ENCODE measurements at places on chromosomes 1 and 21.

GRCh38 chr1:9369964-9370788, 77.5 kb downstream of the SPSB1 start:
- no peak for DNase-seq

DNA sequence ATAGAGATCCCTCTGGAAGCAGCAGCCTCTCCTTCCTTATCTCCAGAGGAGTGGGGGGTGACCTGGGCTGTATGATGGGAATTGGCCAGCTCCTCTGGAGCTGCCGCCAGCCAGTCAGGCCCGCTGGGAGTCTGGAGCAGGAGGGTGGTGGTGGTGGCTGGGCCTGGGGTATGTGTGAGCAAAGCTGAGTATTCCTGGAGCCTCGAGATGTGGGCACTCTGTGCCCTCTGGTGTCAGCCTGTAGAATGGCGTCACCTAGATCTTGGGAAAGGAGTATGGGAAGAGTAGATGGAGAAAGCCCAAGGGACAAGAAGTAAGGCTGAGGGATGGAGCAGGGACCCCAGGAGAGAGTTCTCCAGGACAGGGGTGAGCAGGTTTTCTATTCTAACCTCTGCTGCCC, 16.0 kb downstream of the VANGL2 start:
- DNase-seq: no peak

- DNase-seq: no peak
These were observed 410.1 kb downstream of the BRINP3 start for GRCh38 chr1:190067592-190067991.

DNA sequence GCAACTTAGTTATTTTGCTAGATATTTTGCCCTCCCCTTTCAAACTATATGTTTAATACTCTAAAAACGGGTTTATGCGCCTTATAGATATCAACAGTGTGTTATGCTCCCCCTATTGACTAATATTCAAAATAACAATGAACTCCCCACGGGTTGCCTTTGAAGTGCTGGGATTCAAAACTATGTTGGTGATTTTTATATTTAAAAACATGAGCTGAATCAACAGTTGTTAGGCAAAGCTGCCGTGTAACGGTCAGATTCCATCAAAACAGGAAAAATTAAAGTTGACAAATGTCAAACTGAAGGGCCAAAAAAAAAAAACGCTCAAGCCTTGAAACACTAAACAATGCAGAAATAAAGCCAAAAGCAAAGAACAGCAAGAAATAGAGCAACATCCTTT, 2.5 kb downstream of the TGFBR3 start:
- DNase-seq: no peak

GRCh38 chr1:160776178-160776577, 19.8 kb upstream of the LY9 start:
- DNase-seq: no peak

DNA sequence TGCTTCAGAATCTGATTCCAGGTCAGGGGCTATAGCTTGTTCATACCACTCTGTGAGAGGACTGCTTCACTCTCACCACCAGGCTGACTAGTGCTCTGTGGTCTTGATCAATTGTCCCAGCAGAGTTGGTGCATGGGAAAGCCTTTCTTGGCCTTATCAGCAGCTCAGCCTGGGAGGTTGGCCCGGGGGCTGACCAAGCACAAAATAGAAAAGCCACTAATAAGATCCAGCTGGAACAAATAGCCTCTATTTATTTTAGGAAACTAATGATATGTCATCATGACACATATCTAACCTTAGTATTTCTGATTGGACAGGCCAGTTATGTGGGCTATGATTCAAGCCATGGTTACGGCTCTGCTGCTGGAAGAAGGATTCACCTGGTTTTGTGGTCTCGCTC, 134.2 kb downstream of the GDAP2 start:
- DNase-seq: no peak

DNA sequence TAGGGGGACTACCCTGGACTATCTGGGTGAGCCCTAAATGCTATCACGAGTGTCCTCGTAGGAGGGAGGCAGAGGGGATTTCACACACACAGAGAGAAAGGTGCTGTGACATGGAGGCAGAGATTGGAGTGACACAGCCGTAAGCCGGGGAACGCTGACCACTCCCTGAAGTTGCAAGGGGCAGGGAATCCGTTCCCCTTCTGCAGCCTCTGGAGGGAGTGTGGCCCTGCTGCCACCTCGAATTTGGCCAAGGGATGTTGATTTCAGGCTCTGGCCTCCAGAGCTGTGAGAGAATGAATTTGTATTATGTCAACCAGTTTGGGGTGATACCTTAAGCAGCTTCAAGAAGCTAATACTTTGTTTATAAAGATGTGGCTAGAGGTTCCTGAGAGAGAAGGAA, 137.7 kb downstream of the ACTL8 start:
- no peak for DNase-seq

DNA sequence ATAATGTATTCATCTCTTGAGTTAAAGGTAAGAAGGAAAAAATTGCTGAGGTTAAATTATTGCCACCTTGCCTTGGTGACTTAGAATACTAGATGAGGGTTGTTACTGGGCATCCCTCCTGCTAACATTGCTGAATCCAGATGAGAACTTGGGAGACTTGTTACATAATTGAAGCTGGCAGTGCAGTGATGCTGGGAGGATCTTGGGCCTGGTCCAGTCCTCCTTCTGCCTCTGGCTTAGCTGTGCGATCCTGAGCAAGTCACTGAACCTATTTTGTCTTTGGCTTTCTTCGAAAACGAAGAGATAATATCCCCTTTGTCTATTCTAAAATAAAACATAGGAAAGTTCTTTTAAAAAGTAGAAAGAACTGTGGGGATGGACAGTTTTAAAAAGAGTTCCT, 244.9 kb upstream of the NRIP1 start:
- DNase-seq: no peak

GRCh38 chr21:14452727-14453241, 69.8 kb upstream of the HSPA13 start:
- no peak for DNase-seq

DNA sequence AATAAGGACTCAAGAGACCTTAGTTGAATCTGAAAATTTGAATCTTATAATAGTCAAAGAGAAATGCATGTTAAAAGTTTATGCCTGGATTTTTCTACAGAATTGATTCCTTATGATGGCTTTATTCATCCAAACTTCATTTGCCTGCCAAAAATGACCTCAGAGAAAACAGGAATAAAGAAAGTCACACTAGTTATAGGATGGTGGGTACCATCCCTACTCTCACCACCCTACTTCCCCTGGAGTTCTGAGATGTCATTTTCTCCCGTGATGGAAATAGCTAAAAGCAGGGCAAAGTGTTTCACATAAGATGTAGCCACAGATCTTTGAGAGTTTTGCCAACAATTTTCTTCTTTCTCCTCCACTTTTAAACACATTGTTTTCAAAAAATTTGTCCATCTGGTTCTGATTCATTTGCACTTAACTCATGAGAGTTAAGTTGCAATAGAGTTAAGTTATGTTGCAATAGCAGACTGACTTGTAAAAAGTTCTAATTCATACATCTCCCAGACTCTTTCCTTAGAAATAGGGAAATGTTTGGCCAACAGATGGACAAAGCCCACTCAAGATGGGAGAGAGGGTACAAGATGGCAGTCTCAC, 384.6 kb downstream of the PLPP3 start:
- no peak for DNase-seq

GRCh38 chr1:112882271-112882744, 73.7 kb downstream of the SLC16A1 start:
- DNase-seq: no peak

- no peak for DNase-seq
These were observed 15.0 kb downstream of the TNFRSF25 start for GRCh38 chr1:6450943-6451373.

DNA sequence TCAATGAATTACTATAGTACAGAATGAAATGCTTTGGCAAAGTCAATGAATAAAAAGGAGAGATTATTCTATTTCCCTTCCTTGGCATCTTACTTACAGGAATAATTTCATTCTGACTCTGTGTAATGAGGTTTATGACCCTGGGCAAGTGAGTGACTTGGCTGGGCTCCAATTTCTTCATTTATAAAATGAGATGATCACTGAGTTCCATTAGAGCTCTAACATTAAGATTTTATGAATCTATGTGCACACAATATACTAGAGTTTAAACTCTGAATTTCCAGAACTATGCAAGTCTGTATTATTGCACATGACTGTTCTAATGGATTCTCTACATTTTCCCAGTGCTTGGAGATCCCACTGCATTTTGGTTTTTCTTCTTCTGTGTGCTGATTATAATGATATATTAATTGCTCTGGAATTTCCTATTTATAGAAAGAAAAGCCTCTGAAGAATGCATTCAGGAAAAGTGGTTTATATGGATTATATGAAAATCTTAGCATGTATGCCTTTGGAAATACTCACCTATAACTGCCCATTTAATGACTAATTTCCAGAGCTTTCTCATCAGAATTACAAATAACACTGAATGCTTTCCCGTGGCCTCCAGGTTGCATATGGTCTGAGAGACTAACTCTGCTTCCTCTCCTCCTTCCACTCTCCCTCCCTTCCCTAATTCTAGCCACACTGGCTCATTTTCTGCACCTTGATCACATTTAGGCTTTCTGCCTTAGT, 97.4 kb upstream of the CHRM3 start:
- DNase-seq: no peak

- no peak for DNase-seq
These were observed 5.5 kb downstream of the TRAPPC10 start for GRCh38 chr21:44017601-44018000.

- no peak for DNase-seq
These were observed 11.8 kb downstream of the NOS1AP start for GRCh38 chr1:162081316-162081715.

- DNase-seq: no peak
These were observed 39.0 kb downstream of the SLC44A3 start for GRCh38 chr1:94859174-94859573.

GRCh38 chr1:186303911-186304310, 71.1 kb downstream of the TPR start:
- DNase-seq: no peak

- no peak for DNase-seq
These were observed 6.1 kb downstream of the AK2 start for GRCh38 chr1:33030575-33030974.

DNA sequence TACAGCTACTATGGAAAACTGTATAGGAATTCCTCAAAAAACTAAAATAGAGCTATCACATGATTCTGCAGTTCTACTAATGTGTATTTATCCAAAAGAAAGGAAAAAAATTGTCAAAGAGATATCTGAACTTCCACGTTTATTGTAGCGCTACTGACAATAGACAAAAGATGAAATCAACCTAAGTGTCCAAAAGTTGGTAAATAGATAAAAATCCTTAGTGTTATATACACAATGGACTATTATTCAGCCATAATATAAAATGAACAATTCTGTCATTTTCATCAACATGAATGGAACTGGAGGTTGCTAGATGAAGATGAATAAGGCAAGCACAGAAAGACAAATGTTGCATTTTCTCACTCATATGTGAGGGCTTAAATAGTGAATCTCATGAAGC, 1492.1 kb downstream of the MRPL39 start:
- no peak for DNase-seq

GRCh38 chr1:46285730-46286477, 17.5 kb downstream of the LRRC41 start:
- DNase-seq: no peak

- no peak for DNase-seq
These were observed 8.7 kb downstream of the TPRG1L start for GRCh38 chr1:3633344-3634058.

GRCh38 chr1:44713321-44713781, 17.6 kb downstream of the RNU5D-1 start:
- no peak for DNase-seq

- no peak for DNase-seq
These were observed 47.4 kb downstream of the OLIG1 start for GRCh38 chr21:33117101-33117888.

DNA sequence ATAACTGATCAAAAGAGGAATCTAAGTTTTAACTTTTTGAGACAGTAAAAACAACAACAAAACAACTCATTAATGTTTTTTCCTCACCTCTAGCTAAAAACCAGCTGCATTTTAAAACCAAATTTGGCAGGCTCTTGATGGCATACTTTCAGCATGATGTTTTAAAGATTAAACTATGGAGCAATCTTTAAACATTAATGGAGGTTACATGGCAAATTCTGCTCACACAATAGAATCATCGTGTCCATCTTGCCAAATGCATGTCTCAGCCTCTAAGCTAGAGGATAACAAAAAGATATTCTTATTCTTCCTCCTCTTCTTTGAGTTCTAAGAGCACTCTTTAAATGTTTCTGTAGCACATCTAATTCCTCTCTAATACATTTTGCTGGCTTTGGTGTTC, 579.8 kb upstream of the PKN2 start:
- DNase-seq: no peak

GRCh38 chr1:218867941-218868626, 305.6 kb upstream of the LYPLAL1 start:
- DNase-seq: no peak

GRCh38 chr1:59116920-59117542, 179.9 kb upstream of the FGGY start:
- no peak for DNase-seq

DNA sequence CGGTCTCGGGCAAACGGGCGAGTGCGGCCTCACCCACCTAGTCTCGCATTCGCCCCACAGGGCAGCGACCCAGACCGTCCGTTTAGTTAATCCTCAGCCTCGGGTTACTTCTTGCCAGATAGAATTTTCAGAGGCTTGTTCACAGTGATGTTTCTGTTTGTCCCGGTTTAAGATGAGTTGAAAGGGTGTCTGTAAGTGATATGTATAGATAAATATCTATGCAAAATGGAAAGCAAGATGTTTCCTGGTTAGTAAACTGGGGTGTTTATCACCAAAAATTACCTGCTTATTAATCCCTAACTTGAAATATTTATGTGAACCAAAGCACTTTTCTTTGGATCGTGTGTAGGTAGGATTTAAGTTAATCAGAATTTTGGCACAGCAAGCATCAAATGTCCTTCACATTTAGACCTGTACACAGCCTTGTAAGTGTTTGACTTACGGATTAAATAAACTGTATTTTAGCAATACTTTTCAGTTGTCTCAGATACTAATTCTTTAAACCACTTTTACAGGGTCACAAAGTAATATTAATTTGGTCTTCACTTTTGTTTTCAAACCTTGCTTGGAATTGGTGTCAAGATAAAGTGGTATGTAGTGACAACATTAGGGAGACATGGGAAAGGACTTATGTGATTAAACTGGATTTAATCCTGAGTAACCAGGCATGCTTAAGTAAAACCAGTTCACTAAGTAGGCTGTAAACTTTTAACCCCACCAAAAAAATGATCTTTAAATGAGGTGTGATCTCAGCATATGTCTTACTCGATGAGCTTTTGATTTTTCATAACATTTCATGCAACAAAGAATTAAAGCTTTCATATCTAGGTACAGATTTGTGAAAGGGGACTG, 914 bp downstream of the ZNF326 start:
- no peak for DNase-seq

All from esophagus squamous epithelium (tissue), 5 donors.